Stimulated activated CD4-positive, alpha-beta T cell treated with anti-CD3 and anti-CD28 coated beads, Interleukin-1b, Interleukin-23, amount 100 ng/mL, for 1 hour (primary cell): ENCODE measurements at places on chromosomes 1 and 21.

- no peak for DNase-seq
These were observed 137.3 kb upstream of the USH2A start for GRCh38 chr1:216560527-216560926.

- DNase-seq, result no peak
These were observed 6.1 kb upstream of the AK2 start for GRCh38 chr1:33042831-33043230.

- DNase-seq, result no peak
These were observed 32.3 kb downstream of the C21orf91 start for GRCh38 chr21:17786851-17787181.

- DNase-seq, result no peak
These were observed 436.5 kb downstream of the LMO4 start for GRCh38 chr1:87765057-87765680.

GRCh38 chr1:156963621-156964020, 43.2 kb downstream of the LRRC71 start:
- no peak for DNase-seq

DNA sequence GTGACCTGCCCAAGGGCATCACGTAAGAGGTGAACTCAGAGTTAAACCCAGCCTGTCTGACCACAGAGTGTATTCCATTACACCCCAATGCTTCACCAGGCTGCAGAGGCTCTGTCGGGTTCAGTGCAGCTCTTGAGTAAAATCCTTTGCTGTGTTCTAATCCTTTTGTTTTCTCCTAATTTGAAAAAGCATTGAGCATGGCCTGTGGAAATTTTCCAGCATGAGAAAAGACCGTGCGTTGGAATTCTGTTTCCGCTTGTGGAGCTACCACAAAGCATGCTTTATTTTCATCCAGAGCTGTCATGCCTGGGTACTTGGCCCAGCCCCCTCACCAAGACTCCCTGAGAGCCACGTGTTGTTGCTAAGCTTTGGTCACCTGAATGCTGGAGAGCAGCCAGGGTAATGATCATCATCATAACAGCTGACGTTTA, 317.6 kb downstream of the PRDM2 start:
- no peak for DNase-seq

DNA sequence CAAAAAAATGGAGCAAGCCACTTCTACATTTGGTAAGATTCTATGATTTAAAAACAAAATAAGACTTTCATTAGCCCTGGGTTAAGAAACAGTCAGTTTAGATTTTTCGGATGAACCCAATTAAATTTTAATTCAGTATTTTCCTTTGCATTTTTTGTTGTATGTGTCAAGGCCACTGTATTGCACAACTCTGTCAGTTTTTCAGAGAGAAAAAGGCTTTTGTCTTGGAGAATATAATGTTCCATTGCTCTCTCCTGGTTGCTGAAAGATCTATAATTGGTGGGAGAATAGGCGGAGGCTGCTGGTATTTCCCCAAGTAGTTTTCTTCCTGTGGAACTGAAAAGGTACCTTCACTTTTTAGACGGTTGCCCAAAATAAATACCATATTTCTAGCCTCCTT, 84.6 kb downstream of the NEGR1 start:
- no peak for DNase-seq

DNA sequence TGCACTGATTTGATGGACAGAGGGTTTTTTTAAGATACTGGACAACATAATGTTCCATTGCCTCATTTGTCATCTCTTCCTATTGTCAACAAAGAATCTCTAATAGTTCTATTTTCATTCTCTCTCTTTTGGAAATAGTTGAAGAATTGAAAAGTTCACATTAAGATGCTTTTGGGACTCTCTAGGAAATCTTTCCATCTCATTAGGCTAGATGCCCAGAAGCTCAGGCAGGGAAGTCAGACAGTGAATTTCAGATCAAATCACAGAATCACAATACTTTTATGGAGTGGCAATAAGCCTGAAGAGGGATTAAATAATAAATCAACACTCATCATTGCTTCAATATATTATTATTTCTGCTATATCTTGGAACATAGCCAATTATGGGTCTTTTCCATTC, 29.2 kb downstream of the NEGR1 start:
- DNase-seq, result no peak

- DNase-seq, result no peak
These were observed 180.2 kb downstream of the KIF26B start for GRCh38 chr1:245334827-245335490.

- DNase-seq, result no peak
These were observed 2.5 kb upstream of the ATF6 start for GRCh38 chr1:161763522-161764098.

GRCh38 chr1:109771712-109772657, 8.3 kb upstream of the EPS8L3 start:
- no peak for DNase-seq

GRCh38 chr21:34227386-34227852, 136.4 kb upstream of the KCNE2 start:
- no peak for DNase-seq

- no peak for DNase-seq
These were observed at the start of gene DRAXIN for GRCh38 chr1:11691302-11691914. DRAXIN (plus strand) TSS chr1:11691710; CDS start chr1:11706259, 14,549 bp downstream.

DNA sequence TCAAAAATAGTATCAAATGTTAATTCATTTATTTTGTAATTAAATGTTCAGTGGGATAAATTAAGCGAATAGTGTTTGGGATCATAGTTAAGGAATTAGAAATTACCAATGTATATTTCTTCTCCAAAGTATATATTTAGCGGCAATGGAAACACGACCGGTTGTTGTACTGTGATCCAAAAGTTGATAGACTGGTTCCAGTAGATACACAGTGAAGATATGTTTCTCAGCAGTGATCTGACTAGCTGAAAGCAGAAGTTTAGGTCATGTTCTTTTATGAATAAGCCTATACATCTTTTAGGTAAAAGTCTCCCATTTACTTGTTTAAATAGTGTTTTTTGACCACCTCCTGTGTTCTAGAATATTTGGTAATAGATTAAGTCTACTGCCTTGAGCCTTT, 8.8 kb downstream of the USP16 start:
- DNase-seq, result no peak

DNA sequence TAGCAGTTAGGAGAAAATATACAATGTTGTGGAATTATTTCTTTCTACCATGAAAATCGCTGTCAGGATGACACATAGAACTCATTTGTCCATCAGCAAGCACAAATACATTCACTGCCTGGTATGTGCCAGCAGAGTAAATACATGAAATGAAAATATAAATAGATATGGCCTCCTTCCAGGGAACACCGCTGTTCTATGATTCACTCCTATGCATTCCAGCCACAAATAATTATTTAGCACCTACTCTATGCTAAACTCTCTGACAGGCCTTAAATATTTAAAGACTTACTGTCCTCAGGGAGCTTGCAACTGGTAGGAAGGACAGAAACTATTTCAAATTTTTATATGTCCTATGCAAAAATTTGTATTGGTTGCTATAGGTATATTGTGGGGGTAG, 975.0 kb upstream of the NCAM2 start:
- DNase-seq, result no peak

GRCh38 chr1:36572142-36572715, 89.5 kb upstream of the CSF3R start:
- DNase-seq, result no peak
